Pulmonary artery endothelial cell (primary cell): ENCODE measurements at places on chromosomes 3 and 15.

DNA sequence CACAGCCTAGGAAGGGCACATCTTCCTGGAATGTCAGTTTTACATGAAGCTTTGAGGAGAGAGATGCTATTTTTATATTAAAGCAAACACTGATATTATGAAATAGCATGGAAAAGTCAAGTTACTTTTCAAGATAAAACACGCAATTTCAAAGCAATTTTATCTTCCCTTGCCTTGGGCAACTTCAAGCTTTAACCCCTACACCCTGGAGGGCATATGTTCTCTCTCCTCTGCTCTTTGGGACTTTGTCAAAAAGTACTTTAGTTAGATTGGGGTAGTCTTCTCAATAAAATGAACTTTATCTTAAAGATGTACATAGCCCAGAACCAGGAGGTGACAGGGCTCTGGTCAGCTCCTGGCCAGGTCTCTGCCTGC lies 86.9 kb upstream of the PLXNA1 start:
- DNase-seq = no peak

- no peak for DNase-seq
Measured at GRCh38 chr3:31504230-31504629, 28.5 kb upstream of the STT3B start.

DNA sequence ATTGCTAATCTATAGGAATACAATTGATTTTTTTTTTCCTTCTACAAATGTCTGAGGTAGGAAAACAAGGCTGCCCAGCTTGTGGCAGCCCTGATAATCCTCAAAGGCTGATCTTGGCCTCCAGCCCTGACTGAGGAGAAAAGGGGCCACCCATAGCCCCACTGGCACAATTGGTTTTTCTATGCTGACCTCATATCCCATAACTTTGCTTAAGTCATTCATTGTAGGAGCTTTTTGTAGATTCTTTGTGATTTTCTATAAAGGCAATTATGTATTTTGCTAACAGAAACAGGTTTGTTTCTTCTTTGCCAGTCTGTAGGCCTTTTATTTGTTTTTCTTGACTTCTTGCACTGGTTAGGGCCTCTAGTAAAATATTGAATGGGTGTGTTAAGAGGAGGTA lies 80.2 kb upstream of the C15orf39 start:
- DNase-seq = no peak

DNA sequence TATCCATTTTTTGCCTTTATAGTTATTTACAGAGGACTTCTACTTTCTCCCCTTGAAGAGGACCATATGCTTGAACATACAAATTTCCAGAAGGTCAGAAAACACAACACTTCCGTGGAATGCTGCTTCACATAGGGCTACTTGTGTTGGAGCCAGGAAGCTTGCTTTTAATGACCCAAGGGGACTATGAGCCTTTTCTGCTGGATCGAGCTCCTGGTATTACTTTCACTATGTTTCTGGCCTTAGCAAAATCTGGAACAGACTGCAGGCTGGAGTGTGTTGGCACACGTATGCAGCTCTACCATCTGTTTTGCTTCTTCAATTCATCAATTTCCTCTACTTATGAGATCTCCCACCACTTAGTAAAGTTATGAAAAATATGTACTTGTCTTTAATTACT lies 69.3 kb upstream of the CBLB start:
- DNase-seq = no peak

DNA sequence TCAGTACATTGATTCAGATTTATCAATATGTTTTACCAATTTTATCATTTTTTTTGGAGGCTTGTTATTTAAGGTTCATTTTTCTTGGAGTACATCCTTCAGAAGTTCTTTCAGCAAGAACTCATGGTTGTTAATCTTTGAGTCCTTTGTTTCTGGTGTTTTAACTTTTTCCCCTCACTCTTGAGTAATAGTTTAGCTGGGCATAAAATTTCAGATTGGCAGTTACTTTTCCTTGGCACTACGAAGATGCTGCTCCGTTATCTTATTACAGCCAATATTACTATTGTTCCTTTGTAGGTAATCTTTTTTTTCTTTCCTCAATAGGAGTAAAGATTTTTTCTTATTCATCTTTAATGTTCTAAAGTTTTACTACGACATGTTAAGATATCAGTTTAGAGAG lies 9.8 kb downstream of the LRRC58 start:
- DNase-seq = no peak

- DNase-seq = no peak
Measured at GRCh38 chr15:97930230-97930629, 30.3 kb upstream of the ARRDC4 start.

DNA sequence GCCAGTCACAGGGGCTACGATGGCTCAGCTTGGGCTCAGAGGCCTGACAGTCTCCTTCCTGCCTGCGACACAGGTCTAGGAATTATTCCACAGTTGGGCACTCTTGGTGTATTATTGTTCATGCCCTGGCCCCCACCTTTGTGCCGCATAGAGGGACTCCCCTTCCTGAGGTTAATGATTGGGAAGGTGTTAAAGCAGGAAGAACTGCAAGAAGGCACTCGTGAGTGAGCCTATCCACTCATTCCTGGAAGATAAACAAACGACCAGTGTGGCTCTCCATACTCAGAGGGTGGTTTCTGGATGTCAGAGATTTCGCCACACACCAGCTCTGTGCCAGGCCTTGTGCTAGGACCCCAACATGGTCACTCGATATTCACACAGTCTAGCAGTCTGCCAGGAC lies 12.3 kb downstream of the LIPC start:
- DNase-seq = no peak
